IPS-NIHi11 (cell line): ENCODE measurements at places on chromosomes 12 and 14.

GRCh38 chr14:24463884-24464785 lies 21.6 kb upstream of the SDR39U1 start:
- DNase-seq = no peak

GRCh38 chr12:80262346-80262745 lies 163.0 kb downstream of the OTOGL start:
- no peak for DNase-seq

DNA sequence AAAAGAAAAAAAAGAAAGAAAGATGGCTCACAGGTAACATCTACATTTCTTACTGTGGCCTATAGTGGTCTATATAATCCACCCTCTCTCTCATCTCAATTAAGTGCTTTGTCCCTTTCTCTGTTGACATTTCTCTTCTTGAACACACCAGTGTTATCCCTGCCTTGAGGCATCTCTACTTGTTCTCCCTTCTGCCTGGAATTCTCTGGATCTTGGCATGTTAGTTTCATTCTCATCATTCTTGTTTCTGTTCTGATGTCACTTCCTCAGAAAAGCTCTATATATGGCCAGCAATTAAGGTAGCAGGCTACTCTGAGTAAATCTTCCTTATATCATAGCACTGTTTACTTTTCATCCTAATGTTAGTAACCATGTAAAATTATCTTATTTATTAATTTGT lies 155.7 kb upstream of the PDZRN4 start:
- no peak for DNase-seq

DNA sequence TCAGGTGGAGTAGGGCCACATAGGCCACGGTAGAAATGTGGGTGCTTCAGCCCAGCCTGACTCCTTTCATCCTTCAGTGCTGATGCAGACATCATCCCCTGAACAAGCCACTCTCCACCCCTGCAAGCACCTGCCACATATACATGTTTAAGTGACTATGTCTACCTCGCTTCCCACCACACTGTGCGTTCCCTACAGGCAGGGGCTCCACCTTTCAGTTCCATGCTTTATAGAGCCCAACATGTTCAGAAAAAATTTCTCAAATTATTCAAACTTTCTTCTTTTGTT lies 11.6 kb downstream of the SLC7A7 start:
- no peak for DNase-seq

GRCh38 chr12:131597333-131597732 lies 113.6 kb upstream of the SFSWAP start:
- DNase-seq = no peak

- DNase-seq = peak; percentile 71
These were observed 636 bp downstream of the ZFYVE21 start for GRCh38 chr14:103716091-103716801.

- DNase-seq = no peak
These were observed 106.4 kb downstream of the PCNX1 start for GRCh38 chr14:71013551-71014192.

DNA sequence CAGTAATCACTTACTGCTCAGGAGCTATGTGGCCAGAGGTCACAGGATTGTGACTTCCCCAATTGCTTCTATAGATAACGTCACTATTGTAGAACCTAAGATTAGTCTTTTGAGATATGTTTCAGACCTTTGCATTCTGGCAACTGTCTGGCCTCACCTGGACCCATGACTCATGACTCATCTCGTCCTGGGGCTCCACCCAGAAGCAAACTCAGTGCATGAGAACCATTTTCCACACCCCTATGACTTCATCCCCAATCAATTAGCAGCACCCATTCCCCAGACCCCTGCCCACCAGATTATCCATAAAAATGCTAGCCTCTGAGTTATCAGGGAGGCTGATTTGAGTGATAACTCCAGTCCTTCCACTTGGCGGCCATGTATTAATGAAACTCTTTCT lies 186.9 kb downstream of the EMP1 start:
- no peak for DNase-seq

GRCh38 chr14:67764496-67764895 lies 51.9 kb downstream of the ZFYVE26 start:
- no peak for DNase-seq

DNA sequence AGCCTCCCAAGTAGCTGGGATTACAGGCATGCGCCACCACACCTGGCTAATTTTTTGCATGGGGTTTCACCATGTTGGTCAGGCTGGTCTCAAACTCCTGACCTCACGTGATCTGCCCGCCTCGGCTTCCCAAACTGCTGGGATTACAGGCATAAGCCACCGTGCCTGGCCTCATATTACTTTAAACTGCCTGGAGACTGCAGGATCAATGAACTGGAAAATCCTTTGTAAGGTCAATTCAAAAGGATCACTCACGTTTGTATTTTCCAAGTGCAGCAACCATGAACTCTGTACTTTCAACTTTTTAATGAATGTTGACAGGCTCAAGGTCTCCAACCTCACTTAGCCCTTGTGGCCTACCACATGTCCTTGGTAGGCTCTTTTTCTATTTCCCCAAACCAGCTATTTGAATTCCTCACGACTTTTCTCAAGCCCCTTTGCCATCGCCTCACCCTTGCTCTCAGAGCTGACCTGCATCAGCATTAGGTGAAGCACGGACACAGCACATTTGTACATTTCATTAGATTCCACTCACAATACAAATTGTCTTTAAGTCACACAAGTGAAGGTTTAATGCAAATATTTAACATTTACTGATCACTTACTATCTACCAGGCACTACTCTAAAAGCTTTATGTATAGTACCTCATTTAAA lies 42.2 kb upstream of the GCH1 start:
- no peak for DNase-seq

DNA sequence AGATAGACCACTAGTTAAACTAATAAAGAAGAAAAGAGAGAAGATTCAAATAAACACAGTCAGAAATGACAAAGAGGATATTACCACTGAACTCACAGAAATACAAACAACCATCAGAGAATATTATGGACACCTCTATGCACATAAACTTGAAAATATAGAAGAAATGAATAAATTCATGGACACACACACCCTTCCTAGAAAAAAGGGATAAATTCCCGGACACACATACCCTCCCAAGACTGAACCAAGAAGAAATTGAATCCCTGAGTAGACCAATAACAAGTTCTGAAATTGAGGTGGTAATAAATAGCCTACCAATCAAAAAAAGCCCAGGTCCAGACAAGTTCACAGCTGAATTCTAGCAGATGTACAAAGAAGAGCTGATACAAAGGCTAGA lies 187.9 kb downstream of the SEC23A start:
- no peak for DNase-seq

DNA sequence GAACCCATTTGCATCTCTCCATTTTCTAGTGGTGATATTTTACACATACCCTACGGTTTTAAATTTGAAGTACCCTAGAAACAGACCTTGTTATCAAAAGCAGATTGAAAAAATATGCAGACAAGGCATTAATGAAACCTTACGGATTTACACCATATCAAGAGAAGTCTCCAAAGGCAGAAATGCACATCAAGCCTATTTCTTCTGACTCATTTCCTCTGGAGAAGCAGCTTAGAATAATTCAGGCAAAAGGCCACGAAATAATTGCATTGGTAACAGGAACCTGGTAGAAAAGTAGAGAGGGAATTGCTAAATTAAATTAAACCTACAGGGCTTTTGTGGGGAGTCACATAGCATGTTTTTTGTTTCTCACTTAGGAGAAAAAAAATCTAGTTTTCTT lies 34.7 kb downstream of the KICS2 start:
- DNase-seq = no peak

GRCh38 chr14:77303417-77304156 lies 17.1 kb downstream of the POMT2 start:
- DNase-seq = no peak

DNA sequence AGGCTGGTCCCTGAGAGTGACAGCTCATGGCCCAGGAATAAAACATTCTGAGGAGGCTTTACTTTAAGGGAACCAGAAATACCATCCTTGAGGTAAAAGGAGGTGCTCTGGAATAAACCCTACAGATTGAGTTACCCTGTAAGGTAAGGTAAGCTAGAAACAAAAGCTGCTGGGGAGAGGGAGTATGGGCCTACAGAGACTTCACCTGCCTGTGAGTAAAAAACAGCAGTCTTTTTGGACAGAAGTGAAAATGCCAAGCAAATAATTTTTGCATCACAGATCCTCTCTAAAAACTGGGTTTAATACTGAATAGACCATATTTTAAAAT lies 41.2 kb downstream of the CORO1C start:
- DNase-seq = no peak

GRCh38 chr12:107362960-107363359 lies 269.6 kb upstream of the CRY1 start:
- no peak for DNase-seq

DNA sequence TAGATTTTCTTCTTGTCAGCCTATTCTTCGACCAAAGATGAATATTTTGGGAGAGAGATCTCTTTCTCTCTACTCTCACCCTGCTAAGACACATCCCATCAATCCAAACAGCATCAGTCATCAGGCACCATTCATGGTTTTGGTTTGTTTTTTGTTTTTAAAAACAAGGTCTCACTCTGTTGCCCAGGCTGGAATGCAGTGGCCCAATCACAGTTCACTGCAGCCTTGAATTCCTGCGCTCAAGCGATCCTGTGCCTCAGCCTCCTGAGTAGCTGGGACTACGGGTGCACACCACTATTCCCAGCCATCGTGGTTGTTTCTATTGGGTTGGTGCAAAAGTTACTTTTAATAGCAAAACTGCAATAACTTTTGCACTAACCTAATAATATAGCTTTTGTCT lies 14.4 kb upstream of the ITPR2 start:
- no peak for DNase-seq

- DNase-seq = no peak
These were observed 827.0 kb downstream of the AACS start for GRCh38 chr12:125892276-125892675.

- no peak for DNase-seq
These were observed 104.7 kb downstream of the PLEKHA5 start for GRCh38 chr12:19234171-19234704.

- DNase-seq = no peak
These were observed 11.2 kb upstream of the GNPNAT1 start for GRCh38 chr14:52802597-52802996.

GRCh38 chr14:90649083-90649482 lies 167.1 kb downstream of the TTC7B start:
- DNase-seq = no peak

DNA sequence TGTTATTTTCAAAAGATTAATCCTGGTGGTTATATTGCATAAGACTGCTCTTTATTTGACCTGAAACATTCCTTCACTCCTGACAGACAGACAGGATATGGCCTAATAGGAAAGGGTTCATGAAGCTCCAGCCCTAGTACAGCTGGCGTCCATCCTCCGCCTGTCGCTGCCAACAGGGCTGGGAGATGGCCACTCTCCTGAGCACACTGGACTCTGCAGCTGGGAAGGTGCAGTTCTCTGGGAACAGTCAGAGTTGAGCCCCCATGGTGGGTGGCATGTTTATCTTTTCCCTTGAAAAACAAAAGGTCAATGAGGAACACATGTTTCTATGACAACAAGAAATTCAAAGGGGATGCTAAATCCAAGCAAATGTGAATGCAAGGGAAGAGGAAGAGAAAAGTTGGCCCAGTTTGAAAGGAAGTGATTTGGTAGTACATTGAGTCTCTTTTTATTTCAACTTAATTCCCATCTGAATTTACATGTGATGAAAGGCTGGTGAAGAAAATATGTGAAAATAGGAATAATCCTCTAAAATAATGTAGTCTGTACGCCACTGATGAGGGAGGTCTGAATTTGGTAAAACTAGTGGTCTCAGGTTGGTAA lies 89.9 kb upstream of the DCN start:
- DNase-seq = peak; percentile 26

GRCh38 chr12:99444859-99445316 lies 202.7 kb upstream of the GARIN6 start:
- DNase-seq = no peak

- DNase-seq = no peak
These were observed 51.1 kb downstream of the TMEM260 start for GRCh38 chr14:56630707-56631106.

DNA sequence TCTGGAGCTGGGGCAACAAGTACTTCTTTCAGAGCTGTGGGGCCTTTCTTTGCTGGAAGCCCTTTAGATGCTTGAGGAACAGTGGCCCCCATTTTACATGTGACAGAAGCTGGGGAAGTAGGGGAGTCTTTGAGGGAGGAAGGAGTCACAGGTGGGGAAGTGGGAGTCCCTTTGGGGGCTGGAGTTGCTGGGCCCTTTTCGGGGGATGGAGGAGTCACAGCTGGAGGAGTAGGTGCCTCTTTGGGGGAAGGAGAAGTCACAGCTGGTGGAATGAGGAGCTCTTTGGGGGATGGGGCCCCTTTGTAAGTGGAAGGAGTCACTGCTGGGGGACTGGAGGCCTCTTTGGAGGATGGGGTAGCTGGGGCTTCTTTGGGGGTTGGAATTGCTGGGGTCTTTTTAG lies 8.6 kb downstream of the NACA start:
- DNase-seq = no peak

DNA sequence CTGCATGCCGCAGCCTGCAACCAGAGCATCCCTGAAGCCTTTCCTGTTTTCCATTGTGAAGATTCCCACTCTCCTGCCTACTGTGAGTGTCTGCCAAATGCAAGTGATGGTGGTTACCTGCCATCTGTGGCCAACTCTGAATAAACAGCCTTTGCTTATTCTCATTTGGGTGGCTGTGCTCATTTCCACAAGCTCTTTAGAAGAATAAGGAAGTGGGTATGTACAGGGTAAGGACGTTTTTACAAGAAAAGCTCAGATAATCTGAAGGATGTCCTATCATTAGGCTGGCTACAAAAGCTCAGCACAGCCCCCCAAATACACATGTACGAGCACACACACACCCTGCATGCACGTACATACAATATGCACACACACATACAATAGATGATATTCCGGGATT lies 7.3 kb upstream of the RNASE1 start:
- DNase-seq = no peak

DNA sequence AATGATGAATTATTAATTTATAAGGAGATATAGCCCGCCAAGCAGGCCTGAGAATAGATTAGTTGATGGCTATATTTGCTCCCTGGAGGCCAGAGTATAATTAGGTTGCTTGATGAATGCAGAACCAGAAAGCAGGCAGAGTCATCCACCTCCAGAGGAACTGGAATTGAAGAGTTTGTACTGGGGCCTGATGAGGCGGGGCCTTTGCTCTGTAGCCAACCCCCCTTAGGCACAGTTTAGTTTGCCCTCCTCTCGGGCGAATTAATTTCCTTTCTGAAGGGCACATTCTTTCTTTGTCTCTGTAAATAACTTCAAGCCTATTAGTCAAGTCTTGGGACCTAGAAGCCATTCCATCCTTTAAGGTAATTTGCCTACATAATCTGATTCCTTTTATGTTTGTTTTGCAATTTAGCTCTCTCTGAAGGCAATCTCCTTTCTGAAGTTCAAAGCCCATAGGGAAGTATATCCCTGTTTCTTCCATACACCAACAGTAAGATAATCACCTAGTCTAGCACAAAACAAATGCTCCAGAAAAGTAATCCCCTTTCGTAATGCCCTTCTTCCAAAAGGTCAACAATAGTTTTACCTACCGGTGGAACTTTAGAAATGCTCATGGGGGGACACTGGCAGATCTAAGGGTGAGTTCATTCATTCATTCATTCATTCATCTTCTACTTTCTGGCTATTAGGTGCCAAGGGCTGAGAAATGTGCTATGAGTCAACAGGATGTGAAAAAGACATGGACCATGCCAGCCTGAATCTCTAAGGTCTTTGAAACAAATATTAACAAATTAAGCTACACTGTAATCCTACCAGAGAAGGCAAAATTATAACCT lies 84.8 kb upstream of the NUDT4 start:
- no peak for DNase-seq

- no peak for DNase-seq
These were observed 17.6 kb upstream of the G2E3 start for GRCh38 chr14:30541318-30541717.
